ENCODE measurements at places on chromosomes 2 and 18. TPM values are rescaled to one million over a fixed set of nuclear protein-coding genes. Genes with fewer than 3 reads are reported as not detected.

C2orf80 gene
- total RNA-seq = not detected

ITGB6 gene
- not detected for total RNA-seq

LHCGR gene
- total RNA-seq = not detected

MYO7B gene
- 0.13 TPM for total RNA-seq

DTNA gene
- 1.9 TPM for total RNA-seq

- DNase-seq = no peak
These were observed 27.2 kb downstream of the KIF1A start for GRCh38 chr2:240792629-240793312.

All from dermis microvascular lymphatic vessel endothelial cell (primary cell).